ENCODE measurements at places on chromosomes 7 and 10.
A peak's percentile ranks its signal among the peaks of the same experiment; 100 is the strongest.

GRCh38 chr7:41149576-41149975 lies 553.3 kb downstream of the INHBA start:
- no peak for DNase-seq

DNA sequence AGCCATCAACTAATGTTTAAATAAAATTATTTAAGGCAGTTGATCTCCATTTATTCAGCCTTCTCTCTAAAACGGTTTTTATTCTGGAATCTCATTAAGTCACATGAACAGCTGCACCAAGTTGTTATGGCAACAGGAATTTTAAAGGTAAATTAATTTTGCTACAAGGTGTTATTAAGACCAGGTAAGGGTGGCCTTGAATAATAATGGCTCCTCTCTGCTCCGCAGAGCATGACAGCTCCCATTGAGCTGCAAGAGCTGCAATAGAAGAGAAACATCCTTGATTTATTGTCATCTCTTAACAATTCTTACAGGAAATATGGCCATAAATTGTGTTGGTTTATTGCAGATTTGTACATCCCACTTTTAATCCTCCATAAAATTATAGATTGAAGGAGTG lies 165.8 kb downstream of the KLF6 start:
- no peak for DNase-seq

- DNase-seq: no peak
These were observed 54.9 kb downstream of the TMEM168 start for GRCh38 chr7:112735261-112735660.

- DNase-seq: peak; percentile 67
These were observed at the start of gene AKR1B15 for GRCh38 chr7:134548877-134549276. Gene AKR1B15 (plus strand): TSS chr7:134549110. CDS start chr7:134564620, 15,510 bp downstream.

- DNase-seq: no peak
These were observed 19.1 kb downstream of the TCF7L2 start for GRCh38 chr10:112969131-112969530.

Measured in EH (cell line).